PC-9 (cell line): ENCODE measurements at places on chromosomes 3 and 15.

DNA sequence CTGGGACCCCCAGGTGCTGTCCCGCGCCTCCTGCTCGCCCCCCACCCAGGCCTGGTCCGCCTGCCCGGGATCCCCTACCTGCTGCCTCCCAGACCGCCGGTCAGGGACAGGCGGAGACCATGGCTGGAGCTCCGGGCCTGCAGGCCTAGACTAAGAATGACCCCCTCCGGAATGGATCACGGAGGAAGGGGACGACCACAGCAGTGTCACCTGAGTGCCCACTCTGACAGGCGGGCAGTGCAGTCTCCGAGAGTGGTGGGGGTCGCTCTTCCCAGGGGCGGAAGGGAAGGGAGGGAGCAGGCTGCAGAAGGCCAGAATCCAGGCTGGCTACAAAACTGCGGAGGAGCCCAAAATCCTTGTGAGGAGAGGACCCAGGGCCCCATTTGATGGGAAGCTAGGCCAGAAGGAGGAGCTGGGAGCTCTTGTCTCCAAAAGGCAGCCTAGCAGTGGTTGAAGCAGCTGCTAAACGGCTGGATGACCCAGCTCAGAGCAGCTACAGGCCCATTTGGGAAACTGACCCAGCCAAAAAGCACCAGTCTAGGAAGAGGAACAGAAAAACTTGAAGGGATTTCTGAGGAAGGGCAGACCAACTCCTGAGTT is 908 bp upstream of the RAB43 start:
- no peak for DNase-seq

DNA sequence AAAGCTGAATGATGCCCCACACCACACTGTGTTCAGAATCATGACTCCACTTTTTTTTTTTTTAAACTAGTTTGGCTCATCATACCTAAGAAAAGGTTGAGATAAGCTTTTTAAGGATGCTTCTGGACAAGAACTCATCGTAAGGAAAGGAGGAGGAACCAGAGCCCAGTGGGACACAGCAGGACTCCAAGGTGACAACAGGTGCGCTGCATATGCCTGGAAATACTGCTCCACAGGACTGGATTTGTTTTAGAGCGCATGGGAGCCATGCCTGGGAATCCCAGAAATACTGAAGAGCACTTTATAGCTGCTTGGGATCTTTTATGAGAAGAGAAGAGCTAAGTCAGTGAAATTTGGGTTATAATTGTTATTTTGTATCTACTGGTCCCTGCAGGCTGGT is 93.4 kb downstream of the NEDD4 start:
- DNase-seq: no peak

DNA sequence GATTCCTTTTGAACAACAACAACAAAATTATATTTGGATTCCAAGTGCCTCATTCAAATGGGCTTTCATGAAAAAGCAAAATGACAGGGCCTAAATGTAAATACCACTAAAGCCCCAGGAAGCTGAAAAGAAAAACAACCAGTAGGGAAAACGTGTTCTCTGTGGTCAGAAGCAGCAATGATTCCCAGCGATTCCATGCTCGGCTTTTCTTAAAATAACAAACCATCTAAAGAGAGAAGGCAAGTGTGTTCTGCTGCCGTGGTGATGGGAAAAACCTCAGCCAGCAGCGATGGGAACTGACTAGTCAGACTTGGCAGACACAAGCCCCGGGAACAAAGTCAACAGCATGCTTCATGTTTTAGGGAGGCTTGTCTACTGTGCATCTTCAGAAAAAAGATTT is 153.6 kb downstream of the TNIK start:
- no peak for DNase-seq

GRCh38 chr3:113339616-113340244 is 101.6 kb downstream of the CFAP44 start:
- DNase-seq: no peak

- no peak for DNase-seq
Observed at GRCh38 chr3:88061746-88062145, 2.7 kb downstream of the ZNF654 start.

- DNase-seq: no peak
Observed at GRCh38 chr3:74067296-74067695, 442.6 kb upstream of the PDZRN3 start.

DNA sequence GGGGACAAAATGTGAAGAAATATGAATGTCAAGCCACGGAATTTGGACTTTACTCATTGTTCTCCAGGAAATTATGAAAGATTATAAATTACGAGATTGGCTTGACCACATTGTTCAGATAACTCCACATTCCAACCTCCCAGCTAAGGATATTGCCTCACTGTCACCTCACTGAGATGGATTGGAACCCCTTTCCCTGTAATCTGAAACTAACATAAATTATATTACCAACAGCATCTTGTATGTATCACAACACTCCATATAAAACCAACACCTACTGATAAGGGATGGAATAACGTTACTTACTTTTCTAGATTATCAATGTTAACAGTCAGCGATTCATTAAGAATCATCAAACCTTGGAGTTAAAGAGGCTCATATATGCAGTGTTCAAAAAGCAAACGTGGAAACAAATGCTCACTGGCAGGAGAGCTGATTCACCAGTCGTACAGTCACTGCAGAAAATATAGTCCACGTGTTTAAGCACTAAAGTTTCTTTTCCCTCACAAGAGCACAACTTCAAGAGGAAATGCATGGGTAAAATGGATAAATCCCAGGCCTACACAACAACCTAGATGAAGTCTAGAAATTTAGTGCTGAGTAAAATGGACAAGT is 451.5 kb downstream of the FGF12 start:
- peak; percentile 5 for DNase-seq

DNA sequence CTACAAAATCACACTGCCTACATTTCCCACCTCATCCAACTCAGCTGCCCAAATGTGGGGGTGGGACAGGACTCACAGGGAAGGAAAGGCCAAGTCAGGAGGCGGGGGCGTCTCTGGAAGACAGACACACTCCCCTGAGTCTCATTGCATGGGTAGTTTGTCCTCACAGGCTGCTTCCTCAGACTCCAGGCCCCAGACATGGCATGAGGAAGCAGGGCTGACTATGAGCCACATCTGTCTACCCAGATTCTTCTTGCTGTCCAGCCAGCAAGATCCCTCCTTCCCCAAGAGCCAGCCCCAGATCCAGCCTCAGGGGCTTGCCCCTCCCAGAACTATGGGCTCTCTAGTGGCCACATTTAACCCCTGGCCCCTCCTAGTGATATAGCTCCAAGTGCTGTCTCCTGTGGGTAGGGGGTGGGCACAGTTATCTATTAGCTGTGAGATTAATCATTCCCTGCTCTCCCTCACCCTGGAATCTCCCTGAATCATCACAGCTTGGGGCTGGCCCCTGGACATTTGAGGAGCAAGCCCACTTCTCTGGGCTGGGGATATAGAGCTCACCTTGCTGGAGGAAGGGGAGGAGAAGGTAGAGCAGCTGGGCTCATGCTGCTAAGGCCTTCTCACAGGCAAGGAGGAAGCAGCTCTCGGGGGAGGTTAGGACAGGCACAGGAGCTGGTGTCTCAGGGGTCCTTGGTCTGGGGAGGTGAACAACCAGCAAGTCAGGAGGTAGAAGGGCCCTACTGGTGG is 2.1 kb upstream of the CCDC33 start:
- no peak for DNase-seq

DNA sequence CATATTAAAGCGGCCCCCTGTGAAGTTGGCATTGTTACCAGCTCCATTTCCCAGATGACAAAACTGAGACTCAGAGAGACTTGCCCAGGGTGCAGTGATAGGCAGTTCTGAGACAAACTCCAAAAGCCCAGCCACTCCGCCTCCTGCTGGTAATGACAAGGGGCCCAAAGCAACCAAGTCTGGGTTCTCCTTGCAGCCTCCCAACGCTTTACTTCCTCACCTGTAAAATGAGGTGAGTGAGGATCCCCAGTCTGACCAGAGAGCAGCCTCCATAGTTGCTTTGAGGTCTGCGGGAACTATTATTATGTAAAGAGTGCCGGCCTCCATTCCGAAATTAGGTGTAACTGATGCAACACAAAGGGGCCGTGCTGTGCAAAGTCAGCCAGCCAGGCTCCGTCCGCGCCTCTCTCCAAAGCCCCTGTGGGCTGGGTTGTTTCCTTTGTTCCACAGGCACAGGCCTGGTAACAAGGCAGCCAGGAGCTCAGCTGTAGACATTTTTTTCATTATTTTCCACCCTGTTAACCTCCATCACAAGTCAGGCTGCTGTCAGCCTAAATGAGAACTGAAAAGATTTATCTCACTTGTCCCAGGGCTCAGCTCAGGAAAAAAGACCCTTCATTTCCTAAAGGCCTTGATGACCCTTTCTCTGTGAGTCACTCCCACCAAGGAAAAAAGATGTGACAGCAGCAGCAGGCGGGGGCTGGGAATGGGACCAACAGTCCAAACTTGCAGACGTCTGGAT is 139.1 kb upstream of the RAD18 start:
- no peak for DNase-seq

GRCh38 chr3:150388498-150389418 is 19.3 kb upstream of the TSC22D2 start:
- no peak for DNase-seq

GRCh38 chr3:145251311-145251710 is 909.7 kb downstream of the PLOD2 start:
- no peak for DNase-seq

DNA sequence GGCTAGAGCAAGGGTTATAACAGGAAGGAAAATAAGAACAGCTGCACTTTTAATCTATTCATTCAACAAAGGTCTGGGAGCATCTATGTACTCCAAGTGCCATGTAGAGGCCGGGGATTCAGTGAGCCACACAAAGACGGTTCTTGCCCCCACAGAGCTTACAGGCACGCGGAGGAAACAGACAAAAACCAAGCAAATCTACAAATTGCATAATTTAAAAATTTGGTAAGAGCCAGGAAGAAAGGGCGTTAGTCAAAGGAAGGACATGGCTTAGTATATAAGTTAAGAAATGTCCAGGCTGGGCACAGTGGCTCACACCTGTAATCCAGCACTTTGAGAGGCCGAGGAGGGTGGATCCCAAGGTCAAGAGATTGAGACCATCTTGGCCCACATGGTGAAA is 10.4 kb upstream of the GREM1 start:
- no peak for DNase-seq

GRCh38 chr15:42014406-42014805 is 6.4 kb downstream of the PLA2G4E start:
- no peak for DNase-seq

DNA sequence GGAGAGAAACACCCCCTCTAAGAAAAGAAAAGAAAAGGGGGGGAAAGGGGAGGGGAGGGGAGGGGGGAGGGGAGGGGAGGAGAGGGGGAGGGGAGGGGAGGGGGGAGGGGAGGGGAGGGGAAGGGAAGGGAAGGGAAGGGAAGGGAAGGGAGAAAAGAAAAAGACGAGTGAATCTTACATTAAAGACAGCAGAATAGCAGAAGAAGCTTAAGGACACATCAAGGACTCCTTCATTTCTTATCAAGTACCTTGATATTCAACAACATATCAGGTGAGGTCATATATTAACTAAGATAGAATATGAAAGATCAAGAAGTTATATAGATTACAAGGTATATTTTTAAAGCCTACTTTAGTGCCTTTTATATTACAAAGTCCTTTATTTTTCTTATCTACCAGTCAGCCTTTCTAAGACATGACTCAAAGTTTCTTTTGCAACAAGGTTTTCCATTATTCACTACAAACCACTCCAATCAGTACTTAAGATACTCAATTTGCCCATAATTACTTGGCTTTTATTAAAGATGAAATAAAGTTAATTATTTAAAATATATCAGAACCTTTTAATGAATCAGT is 17.7 kb upstream of the AADAC start:
- DNase-seq: no peak

GRCh38 chr15:58457466-58457965 is 25.7 kb downstream of the LIPC start:
- peak; percentile 79 for DNase-seq

DNA sequence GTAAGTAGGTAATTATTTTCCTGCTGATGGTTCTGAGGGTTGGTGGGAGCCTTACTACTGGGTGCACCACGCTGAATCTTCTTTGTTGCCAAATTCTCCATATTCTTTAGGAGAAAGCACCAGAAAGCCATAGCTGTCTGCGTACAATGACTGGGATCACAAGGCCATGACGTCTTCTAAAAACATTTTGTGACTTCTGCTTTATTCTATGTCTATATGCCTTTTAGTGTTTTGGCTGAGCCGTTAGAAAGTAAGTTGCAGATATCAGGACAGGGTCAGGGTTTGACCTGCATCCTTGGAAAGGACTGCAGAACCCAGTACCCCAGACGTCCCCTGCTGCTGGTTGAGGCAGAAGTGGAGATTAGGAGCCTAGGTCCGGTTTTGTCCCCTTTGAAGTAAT is 95.6 kb downstream of the DNASE1L3 start:
- no peak for DNase-seq

DNA sequence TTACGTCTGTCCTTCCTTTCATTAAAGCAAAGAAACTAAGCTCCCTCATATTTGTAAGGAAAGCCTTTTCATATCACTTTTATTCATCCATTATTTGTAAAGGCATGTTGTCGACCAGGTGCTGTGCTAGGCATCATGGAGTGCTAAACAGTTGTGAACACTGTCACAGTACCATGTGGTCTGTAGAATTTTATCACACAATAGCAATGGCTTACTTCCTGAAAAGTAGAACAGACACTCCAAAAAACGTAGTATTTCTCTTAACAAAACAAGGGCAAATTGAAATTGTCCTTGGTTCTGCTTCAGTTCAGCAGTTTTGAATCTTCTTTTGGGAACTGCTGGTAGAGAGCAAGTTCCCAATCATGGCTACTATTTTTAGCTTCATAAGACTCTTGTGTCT is 63.3 kb downstream of the RBMS3 start:
- DNase-seq: no peak

DNA sequence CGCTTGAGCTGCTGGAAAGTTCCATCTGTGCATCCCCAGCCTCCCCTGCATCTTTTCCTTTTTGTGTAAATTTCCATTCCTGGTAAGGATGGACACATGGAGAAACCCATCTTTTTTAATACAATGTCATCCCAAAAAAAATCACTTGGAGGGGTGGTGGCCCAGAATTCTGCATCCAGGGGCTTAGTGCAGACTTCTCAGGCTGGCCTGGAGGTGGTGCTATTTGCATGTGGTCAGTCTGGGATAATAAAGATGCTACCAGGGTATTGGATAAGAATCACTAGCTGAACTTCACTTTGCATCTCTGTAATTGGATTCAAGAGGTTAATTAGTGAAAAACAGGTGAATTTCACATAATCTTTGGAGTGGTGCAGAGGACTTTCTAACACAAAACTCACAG is 1.8 kb upstream of the ZSCAN2 start:
- peak; percentile 27 for DNase-seq

DNA sequence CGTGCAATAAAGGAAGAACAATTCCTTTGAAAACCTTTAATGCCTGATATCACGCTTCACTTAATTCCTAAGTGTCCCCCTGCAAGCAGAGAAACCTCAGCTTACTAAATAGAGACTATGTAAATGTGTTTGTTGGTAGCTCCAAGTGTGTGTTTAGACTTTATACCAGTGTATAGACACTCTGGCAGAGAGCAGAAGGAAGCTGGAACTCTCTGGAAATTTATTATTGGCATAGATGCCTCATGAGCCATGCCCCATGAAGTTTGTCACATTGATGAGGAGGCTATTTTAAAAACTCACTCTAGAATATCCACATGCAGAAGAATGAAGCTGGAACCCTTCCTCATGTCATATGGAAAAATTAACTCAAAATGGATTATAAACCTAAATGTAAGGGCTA is 99.9 kb downstream of the THRB start:
- DNase-seq: no peak

- DNase-seq: peak; percentile 31
Observed at GRCh38 chr3:197256836-197257444, 41.5 kb downstream of the DLG1 start.
